ENCODE measurements at places on chromosomes 12 and 14.

DNA sequence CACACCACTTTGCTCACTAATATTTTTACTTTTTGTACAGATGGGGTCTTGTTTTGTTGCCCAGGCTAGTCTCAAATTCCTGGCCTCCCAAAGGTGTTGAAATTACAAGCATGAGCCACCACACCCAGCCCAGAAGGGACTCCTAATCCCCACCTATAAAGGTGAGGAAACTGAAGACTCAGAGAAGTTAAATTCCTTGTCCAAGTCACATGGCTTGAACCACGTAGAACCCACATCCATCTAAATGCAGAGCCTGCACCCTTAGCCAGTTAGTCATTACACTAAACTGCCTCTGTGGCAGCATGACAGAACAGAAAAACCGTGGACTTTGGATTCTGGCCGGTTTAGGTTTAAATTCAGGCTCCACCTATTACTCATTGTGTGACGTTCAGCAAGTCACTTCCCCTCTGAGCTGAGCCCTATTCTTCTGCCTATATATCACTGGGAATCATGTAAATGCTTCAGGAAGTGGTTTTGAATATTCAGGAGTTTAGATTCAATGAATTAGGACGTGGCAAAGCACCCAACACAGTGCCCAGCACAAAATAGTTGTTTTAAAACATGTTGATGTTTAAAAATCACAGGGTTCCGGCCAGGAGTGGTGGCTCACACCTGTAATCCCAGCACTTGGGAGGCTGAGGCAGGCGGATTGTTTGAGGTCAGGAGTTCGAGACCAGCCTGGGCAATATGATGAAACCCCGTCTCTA, 3.0 kb upstream of the CORO1C start:
- DNase-seq = no peak

DNA sequence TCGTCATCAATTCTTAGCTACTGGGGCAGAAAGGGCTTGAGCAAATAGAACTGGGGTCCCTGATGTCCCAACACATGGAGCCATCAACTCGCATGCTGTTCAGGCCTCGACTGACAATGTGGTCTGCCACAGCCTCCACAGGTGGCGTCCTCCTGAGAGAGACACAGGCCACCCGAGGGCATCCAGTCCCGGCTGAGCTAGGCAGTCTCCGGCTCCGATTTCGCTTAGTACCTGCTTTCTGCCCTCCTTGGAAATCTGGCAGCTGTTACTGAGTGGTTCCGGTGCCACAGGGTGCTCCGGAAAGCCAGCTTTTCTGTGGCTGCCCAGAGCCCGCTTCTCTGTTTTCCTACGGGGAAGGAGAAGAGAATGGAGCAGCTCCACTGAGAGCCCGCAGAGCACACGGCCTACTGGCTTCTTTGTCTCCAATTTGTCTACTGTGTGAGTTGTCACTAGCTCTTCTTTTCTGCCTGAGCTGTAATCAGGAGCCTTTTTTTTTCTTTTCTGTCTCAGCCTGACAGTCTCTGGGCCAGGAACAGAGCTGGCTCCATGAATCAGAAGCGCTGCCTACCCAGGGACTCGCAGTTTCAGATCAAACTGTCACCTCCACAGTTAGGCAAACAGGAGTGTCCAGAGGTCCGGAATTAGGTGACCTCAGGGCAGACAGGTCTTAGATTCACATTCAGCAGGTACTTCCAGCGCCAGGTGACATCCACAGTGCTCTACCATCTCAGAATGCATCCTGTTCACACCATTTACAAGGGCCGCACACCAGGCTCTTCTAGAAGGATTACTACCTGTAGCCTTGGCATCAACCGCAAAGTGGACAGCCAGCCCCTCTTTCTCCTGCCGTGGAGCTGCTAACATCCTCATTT, 73.3 kb downstream of the MOK start:
- no peak for DNase-seq

DNA sequence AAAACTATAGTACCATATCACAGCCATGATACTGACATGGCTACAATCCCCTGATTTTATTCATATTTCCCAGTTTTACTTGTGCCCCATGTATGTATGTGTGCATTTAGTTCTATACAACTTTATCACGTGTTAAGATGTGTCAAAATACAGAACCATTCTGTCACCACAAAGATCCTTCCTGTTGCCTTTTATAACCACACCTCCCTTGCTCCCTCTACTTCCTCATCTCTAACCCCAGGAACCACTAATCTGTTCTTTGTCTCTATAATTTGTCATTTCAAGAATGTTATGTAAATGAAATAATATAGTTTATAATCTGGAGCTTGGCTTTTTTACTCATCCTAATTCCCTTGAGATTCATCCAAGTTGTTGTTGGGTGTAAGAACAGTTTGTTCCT, 358.4 kb downstream of the DPF3 start:
- no peak for DNase-seq

DNA sequence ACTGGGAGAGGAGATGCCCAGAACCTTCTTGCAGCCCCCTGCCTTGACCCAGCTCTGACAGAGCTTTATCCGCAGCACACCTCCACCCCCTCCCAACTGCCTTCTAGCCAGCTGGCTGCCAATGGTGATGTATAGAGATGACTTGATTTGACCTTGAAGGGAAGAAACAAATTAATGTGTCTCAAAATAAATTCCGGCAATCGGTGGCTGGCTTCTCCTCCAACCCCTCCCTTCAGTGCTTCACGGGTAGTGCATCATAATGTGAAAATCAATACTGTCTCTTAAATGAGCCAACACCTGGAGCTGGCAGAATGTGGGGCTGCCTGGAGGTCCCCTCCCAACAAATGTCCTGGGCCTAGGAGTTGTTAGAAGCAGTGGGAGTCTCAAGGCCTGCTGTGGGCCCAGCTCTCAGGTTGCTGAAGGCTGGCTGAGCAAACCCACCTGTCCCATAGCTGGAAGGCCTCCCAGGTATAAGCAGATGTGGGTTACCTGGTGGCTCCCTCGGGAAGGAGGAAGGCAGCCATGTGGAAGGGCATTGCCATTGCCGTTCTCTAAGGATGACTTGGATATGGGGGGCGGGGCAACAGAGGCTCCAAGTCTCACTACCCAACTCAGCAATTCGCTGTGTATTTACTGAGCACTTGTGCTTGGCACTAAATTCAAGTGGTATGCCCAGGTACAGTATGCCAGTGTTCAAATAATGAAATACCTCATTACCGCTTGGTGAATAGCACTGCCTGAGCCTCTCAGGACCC, 23.2 kb downstream of the HSPB8 start:
- DNase-seq = no peak

DNA sequence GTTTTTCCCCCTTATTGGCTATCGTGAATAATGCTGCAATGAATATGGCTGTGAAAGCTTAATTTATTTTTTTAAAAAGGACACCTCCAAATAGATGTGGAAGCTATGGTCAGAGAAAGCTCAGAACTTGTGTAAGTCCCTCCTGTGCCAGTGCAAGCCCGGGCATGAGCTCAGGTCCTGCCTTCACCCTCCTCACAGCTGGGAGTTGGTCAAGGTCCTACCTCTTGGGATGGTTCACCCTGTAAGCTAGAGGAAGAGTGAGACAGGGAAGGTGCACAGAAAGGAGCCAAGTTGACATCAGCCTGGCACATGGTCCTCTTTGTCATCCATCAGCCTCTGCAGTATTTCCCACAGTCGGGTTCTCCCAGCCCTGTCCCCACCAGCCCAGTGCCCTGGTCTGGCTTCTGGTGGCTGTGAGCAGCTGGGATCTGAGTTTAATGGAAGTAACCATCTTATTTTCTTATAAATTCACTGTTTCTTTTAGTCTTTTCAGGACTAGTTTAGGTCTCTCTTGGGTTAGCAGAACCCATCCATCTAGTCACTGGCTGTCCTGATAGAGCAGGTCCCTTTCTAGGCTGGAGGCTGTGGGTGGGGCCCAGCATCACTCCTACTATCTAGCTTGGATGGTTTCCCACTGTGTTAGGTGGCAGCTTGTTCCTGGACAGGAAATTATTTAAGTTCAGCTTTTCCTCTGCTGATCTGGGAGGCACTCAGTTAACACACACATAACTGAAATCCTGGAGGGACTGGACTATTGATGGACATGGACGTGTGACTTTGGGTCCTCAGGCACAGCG, 11.8 kb upstream of the PLEKHG3 start:
- no peak for DNase-seq

GRCh38 chr12:5222011-5222461, 178.4 kb downstream of the KCNA5 start:
- DNase-seq = peak; percentile 32
